ENCODE measurements at places on chromosomes 2 and 18.

DNA sequence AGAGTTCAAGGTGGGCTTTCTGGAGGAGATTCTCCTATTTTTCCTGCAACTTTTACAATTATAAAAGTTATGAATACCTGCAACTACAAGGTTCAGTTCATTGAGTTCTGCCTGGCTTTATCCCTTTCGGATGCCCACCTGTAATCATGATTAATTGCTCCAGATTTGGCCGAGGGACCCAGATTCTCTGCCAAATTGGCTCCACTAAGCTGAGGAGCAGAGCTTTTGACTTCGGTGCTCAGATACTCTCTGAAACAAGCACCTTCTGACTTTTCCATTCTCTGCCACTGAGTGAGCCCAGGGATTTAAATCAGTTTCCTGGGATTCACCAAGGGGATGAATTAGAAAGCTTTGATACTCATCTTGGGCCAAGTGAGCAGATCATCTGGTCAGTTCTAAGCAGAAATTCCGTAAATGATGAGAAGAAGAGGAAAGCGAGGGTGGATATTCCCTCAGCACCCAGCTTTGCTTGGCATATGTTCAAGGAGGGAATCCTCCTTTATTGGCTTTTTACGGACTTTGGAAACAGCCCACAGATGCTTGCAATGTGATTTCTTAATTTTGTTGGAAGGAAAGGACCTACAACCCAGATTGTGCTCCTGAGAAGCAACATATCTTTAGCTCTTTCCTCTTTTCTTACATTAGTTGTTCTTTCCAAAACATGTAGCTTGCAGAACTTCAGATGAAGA is 179.2 kb downstream of the SETBP1 start:
- DNase-seq: no peak

- DNase-seq: no peak
Observed at GRCh38 chr2:768451-768850, 91.2 kb upstream of the TMEM18 start.

GRCh38 chr2:241321033-241321432 is 5.3 kb downstream of the SEPTIN2 start:
- no peak for DNase-seq

GRCh38 chr18:11372163-11372562 is 222.8 kb upstream of the PIEZO2 start:
- DNase-seq: no peak

GRCh38 chr2:74514368-74515270 is at the start of gene TLX2:
TLX2 (plus strand) TSS chr2:74514450; CDS start chr2:74514807, 357 bp downstream.
- no peak for DNase-seq

- no peak for DNase-seq
Observed at GRCh38 chr18:59145055-59145454, 5.4 kb downstream of the SEC11C start.

- no peak for DNase-seq
Observed at GRCh38 chr2:189534854-189535832, 45.4 kb downstream of the SLC40A1 start.

GRCh38 chr2:61214171-61214570 is 52.2 kb downstream of the C2orf74 start:
- no peak for DNase-seq

DNA sequence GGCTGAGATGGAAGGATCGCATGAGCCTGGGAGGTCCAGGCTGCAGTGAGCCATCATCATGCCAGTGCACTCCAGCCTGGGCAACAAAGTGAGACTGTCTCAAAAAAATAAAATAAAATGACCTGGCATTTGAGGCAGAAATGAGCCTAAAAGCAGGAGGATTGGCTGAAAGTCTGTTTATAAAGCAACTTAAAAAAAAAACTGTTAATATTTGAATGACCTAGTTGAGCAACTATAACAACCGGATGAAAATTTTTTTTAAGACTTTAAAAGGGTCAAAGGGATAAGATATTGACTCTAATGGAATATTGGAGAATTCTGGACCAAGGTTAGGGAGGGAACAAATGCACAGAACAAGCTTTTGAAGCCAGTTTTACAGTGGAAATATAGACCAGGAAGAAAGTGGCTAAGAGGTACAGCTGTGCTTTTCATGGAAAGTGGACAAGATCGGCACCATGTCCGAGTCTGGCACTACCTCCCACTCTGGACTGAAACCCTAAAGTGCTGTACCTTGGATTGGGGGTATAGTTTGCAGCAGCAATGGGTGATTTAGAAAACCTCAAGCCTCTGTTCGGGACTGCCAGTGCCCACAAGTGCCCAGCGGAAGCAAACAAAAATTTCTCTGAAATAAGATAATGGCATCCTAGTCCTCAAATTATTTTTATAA is 33.2 kb upstream of the ELAC1 start:
- no peak for DNase-seq

DNA sequence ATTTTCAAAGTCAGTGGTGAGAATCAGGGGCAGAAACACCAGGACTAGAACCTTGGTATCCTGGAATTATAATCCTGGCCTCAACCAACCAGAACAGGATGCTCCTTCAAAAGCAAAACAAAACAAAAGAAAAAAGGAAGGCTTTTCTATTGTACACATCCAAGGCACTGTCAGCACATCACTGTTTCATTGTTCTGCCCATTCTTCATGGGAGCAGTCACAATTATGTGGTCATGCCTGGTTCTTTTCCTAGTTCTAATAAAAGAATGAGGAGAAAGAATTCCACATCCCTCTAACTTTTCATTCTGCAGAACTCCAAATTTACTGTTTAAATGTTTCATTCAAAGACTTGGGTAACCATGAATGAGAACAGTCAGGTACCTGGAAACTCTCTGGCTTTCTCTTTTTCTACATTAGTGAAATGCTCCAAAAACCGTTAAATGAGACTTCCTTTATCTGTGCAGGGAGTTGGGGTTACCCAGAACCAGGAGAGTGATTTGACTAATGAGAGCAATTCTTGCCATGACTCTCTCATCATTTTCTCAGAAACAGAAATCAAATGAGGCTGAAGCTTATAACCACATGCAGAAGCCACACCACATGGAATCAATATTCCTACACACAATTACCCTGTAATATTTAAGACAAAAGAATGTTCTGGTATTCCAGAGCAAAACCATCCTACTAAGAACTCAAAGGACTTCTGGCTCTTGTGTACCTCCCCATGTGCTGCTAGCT is 110.9 kb upstream of the CCDC150 start:
- no peak for DNase-seq

DNA sequence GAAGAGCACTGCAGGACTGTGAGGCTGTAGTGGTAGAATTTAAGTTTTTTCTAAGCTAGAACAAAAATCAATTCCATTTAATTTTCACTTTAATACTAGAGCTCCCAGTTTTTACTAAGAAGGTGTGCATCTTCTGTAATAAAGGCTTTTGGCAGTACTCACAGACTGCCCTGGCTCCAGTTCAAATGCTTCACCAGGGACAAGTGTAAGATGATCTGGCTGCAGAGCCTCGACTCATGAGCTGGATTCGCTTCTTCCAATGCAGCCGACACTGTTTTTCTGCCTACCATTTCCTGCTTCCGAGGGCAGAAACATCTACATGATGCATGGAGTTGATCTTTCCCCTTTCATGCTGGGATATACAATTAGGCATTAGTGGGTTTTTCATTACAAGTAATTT is 87.0 kb downstream of the FARSB start:
- no peak for DNase-seq

GRCh38 chr2:195603998-195604397 is 53.0 kb upstream of the SLC39A10 start:
- no peak for DNase-seq

- no peak for DNase-seq
Observed at GRCh38 chr2:128986867-128987268, 668.2 kb upstream of the HS6ST1 start.

GRCh38 chr2:240400371-240401161 is 34.9 kb upstream of the GPC1 start:
- DNase-seq: no peak

DNA sequence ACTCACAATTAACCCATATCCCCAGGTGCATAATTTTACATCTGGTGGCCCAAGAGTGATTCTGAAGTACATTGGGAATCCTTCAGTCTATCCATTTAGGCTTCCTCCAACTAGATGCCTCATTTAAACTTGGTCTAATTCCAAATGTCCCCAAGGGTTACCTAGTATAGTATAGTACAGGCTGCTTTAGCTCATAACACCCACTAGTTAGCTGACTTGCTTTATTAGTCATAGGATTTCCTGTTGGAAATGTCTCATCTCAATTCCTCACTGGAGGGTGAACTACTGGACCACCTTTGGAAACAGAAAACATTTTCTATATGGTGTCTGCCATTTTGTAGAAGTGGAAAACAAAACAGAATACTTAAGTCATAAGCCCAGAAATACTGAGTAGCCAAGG is 202.5 kb upstream of the SESTD1 start:
- no peak for DNase-seq

GRCh38 chr2:17756668-17757067 is 2.7 kb downstream of the GEN1 start:
- DNase-seq: no peak

GRCh38 chr18:13434854-13435253 is 216.3 kb downstream of the LDLRAD4 start:
- no peak for DNase-seq

GRCh38 chr2:159897720-159898119 is 99.7 kb upstream of the CD302 start:
- no peak for DNase-seq

DNA sequence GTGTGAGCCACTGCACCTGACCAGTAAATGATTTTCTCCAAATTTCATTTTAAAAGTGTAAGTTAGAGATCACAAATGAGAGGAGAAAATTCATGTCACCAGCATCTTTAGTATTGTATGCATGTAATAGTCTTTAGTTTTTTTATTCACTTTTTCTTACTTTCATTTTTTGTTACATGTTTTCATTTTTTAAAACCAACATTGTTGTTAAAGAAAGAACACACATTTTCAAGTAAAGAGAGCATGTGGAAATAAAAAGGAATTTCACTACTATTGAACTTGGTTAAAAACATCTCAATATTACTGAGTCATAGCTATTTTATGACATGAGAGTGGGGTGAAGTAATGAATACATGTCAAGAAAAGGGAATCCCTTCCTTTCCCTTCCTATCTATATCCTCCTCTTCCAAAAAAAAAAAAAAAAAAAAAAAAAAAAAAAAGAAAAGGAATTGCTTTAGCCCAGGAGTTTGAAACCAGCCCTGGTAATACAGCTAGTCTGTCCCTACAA is 29.1 kb upstream of the PMAIP1 start:
- DNase-seq: no peak

- DNase-seq: no peak
Observed at GRCh38 chr2:234701421-234701820, 204.5 kb upstream of the ARL4C start.

- DNase-seq: no peak
Observed at GRCh38 chr18:42137693-42138375, 182.8 kb downstream of the PIK3C3 start.

GRCh38 chr18:63487676-63488075 is 10.9 kb downstream of the SERPINB5 start:
- DNase-seq: no peak

DNA sequence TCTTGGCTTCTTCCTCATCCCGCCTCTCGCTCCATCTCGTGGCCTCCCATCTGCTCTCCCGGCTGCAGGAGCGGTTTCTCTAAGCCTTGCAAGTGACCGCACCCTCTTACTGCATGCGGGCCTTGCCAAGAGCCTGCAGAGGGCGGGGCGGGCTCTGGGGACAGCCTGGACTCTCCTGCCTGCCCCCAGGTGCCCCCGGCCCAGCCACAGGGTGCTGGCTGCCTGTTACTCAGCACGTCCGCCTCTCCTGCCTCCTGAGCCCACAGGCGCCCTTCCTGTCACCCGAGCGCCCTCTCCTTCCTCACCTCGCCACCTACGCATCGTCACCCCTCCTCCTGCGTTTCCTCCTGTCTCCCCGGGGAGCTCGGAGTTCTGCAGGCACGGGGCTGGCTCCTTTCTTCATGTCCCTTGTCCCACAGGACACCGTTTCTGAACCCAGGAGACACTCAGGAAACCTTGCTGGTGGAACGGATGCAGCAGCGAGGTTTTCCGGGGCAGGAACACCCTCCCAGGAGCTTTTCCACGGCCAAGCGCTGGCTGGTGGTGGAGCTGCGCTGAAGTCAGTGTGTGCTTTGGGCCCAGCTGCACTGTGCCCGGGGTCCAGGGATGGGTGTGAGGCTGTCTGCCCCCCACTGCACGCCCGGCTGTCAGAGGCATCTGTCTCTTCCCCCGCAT is 28.5 kb downstream of the HPCAL1 start:
- DNase-seq: no peak

DNA sequence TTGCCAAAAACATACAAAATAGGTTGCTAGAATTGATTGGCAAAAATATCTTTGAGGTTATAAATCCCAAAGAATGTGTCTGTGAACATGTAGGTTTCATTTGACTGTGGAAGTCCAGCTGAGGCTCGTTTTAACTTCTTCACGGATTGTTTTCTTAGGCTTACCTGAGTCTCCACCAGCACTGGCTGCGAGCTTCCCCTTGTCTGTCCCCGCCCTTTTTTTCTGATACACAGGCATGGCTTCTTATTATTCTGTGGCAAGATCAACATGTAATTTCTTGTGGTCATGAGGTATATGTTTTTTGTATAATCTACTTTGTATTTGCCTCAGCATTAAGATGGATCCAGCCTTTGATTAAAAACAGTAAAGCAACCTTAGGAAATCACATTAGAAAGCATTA is 7.2 kb upstream of the SLC40A1 start:
- DNase-seq: no peak

DNA sequence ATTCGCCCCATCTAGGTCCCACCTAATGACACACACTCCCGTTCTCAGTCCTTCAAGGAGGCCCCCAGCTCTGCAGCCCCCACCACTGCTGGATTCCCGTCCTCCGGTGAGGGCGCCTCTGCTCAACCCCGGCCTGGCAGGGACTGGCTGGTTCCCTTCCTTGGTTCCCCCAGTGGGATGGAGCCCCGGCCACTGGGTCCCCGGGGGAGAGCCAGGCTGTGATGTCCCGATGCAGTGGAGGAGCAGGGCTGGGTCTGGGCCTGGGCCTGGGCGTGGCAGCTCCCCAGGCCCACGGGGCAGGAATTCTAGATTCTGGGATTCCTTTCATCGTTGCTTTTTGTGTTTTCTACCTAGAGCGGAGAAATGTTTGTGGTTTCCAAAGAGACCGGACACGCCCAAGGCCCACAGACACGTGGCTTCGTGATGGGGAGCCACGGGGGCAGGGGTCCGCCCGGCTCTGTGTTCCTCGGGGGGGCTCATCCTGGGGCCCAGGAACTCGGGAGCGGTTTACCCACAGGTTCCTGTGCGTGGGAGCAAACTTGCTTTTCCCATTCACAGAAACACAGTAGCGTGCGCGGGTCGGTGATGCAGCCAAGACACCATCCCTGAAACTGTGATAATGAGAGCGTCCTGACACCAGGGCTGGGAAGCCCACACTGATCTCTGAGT is 67.0 kb downstream of the SLC66A2 start:
- DNase-seq: no peak

DNA sequence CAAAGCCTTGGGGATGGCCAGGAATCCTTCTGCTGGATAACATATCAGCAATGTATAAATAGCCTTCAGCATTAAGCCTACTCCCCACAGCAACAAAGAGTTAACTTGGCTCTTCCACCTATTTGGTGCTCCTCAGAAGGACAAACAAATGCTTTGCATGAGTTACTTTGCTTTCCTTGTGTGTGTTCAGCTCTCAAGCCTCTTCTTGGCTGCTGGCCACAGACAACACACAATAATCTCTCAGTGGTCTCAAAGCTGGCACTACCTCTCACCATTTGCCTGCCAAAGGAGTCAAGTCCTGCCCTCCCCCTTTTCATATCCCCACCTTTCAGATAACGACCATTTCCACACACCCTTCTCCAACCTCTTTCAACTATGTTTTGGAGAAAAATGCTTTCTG is 17.5 kb downstream of the FTCDNL1 start:
- DNase-seq: no peak
